ENCODE measurements at places on chromosomes 12 and 14. TPM values are rescaled to one million over a fixed set of nuclear protein-coding genes. Genes with fewer than 3 reads are reported as not detected.

- peaks cover 11% of the 10 kb centered on the region for H3K4me1 ChIP-seq
- H3K36me3 ChIP-seq: no peaks in the 10 kb centered on the region
- no peak overlapping the region for H3K4me3 ChIP-seq
- H3K27ac ChIP-seq: no peak overlapping the region
- DNase-seq: no peak
Observed at GRCh38 chr12:25929142-25929541, 29.3 kb upstream of the RASSF8 start.

DNA sequence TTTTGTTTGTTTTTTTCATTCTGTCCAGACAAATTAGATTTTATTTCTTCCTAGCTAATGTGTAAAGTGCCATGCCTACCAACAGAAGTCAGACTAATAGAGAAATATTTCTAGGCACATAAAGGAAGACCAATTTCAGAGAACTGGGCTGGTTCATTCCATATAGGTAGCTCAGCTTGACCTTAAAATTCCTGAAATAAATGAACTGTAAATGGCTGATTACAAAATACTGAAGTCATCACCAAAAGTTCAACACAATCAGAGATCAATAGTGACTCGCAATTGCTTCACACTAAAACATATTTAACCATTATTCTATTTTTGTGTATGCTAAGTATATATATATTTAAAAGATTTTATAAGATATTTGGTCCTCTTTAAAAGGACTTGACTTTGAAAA is 34.2 kb downstream of the PTPRB start:
- H3K4me1 ChIP-seq: 0 out of 2 replicates have a peak, but pooled peaks cover 5% of the 10 kb centered on the region
- peak; percentile 35 for DNase-seq
- no peak overlapping the region for H3K27ac ChIP-seq

DNA sequence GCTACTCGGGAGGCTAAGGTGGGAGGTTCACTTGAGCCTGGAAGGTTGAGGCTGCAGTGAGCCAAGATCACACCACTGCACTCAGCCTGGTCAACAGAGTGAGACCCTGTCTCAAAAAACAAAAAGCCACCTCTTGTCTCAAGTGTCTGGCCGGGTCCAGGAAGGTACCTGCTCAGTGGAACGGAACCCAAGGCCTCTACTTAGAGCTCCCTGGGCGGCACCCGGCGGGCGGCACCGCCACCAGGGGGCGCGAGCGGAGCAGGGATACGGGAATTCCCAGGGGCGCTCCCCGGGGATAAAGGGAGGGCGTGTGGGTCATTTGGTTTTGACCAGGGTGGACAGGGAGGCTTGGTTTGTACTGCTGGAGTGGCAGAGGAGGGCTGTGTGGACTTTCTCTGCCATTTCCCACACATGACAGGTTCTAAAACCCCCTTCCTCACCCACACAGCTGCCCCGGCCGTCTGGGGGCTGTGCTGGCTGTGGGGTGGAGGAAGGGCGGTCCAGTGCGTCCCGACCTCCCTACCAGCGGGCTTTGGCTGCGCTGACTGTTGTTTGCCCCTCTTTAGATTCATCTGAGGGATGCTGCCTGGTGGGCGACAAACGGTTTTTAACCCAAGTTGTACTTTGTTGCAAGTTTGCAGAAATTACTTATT is 91.4 kb downstream of the SETD3 start:
- H3K27me3 ChIP-seq: no peaks in the 10 kb centered on the region
- no peak overlapping the region for H3K4me3 ChIP-seq
- H3K4me1 ChIP-seq: no peaks in the 10 kb centered on the region

GRCh38 chr12:95258803-95259202 is 41.2 kb downstream of the VEZT start:
- DNase-seq: no peak
- H3K27me3 ChIP-seq: no peaks in the 10 kb centered on the region
- H3K36me3 ChIP-seq: peaks cover 36% of the 10 kb centered on the region

DNA sequence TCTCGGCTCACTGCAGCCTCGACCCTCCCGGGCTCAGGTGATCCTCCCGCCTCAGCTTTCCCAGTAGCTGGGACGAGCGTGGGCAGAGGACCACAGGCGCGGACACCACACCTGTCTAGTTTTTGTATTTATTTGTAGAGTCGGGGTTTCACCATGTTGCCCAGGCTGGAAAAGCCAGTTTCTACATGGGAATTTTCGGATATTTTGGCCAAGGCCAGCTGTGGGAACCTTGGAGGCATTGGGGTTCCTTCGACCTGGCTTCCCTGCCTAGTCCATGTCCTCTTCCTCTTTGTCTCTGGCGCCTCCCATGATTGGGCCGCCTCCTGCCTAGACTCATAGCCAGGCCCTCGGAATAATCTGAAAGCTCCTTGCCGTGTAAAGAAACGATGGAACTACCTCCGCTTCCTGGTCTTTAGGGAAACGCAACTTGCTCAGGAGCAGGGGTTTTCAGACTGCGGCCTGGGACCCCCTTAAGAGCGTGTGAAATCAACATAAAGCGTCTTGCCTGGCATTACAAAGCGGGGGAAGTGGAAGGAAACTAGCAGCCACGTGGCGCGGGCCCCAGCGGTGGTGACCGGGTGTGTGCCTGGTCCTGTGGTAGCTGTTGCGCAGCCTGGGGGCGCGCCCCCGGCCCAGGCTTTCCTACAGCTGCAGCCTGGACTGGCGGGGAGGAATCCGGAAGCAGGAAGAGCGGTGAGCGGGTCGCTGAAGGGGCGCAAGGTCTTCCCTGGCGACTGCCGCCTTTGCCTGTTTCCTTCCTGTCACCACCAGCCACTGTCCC is 1.4 kb upstream of the HSP90AA1 start:
- H3K27ac ChIP-seq: peak overlapping the region; percentile 82
- no peaks in the 10 kb centered on the region for H3K27me3 ChIP-seq
- peak; percentile 69 for DNase-seq
- H3K4me1 ChIP-seq: peaks cover 31% of the 10 kb centered on the region
- peaks cover 31% of the 10 kb centered on the region for H3K36me3 ChIP-seq

DNA sequence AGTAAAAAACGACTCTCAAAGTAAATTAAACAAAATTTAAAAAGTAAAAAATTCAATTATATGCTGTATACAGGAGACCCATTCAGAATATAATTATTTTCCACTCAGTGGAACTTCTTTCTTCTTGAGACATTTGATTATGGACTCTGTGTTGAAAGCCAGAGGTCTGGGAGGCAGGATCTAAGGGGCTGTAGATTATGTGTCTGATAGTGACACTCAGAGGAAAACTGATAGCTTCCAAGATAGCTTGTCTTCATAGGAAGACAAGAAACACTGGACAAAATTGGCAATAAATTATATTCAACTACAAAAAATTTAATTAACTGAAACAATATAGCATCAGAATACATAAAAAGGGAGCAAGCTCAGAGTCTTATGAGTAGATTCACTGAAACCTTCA is 135.8 kb downstream of the KITLG start:
- no peak overlapping the region for H3K27ac ChIP-seq
- H3K4me1 ChIP-seq: no peaks in the 10 kb centered on the region
- no peaks in the 10 kb centered on the region for H3K36me3 ChIP-seq

- peaks cover 8% of the 10 kb centered on the region for H3K4me1 ChIP-seq
- H3K36me3 ChIP-seq: no peaks in the 10 kb centered on the region
- H3K4me3 ChIP-seq: no peak overlapping the region
Observed at GRCh38 chr14:90599339-90599738, 202.5 kb downstream of the CALM1 start.

DNA sequence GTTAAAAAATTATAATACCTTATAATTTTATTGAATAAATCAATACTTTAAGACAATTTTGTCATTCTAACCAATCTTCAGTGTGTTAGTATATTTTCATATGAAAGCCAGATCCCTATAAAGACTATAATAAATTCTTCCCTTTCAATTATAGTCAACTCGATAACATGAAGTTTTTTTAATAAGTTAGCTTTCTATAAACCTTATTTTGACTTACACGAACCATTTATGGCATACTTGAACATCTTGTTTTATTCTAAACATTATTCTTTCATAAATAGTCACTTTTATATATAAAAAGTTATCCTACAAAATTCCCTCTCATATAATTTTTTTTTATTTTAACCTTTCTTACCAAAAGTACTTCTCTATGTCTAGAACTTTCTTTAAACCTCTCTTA is 1002.3 kb downstream of the TMEM121 start:
- no peak for DNase-seq
- no peaks in the 10 kb centered on the region for H3K36me3 ChIP-seq
- H3K4me1 ChIP-seq: no peaks in the 10 kb centered on the region
- peaks cover 10% of the 10 kb centered on the region for H3K27me3 ChIP-seq
- no peak overlapping the region for H3K27ac ChIP-seq

- peak; percentile 64 for DNase-seq
- H3K4me1 ChIP-seq: peaks cover 22% of the 10 kb centered on the region
- H3K27ac ChIP-seq: peak overlapping the region; percentile 80
- H3K4me3 ChIP-seq: no peak overlapping the region
- H3K36me3 ChIP-seq: no peaks in the 10 kb centered on the region
Observed at GRCh38 chr12:13154027-13154538, 42.4 kb upstream of the EMP1 start.

GRCh38 chr12:31807773-31808097 is 78.9 kb upstream of the AMN1 start:
- H3K36me3 ChIP-seq: no peaks in the 10 kb centered on the region
- no peak overlapping the region for H3K27ac ChIP-seq
- DNase-seq: no peak
- no peaks in the 10 kb centered on the region for H3K4me1 ChIP-seq

GRCh38 chr12:20963762-20964161 is 153.3 kb downstream of the SLCO1B3 start:
- no peaks in the 10 kb centered on the region for H3K36me3 ChIP-seq
- H3K4me3 ChIP-seq: no peak overlapping the region

- no peaks in the 10 kb centered on the region for H3K4me1 ChIP-seq
- peaks cover 15% of the 10 kb centered on the region for H3K27me3 ChIP-seq
- no peak overlapping the region for H3K27ac ChIP-seq
Observed at GRCh38 chr12:114667669-114668150, 16.3 kb downstream of the TBX3 start.

GRCh38 chr14:36258241-36258640 is 62.2 kb downstream of the MBIP start:
- H3K4me1 ChIP-seq: no peaks in the 10 kb centered on the region
- H3K27ac ChIP-seq: no peak overlapping the region
- H3K36me3 ChIP-seq: no peaks in the 10 kb centered on the region
- H3K27me3 ChIP-seq: no peaks in the 10 kb centered on the region
- DNase-seq: no peak
- H3K4me3 ChIP-seq: no peak overlapping the region

GRCh38 chr12:57040211-57040610 is 9.7 kb downstream of the MYO1A start:
- no peaks in the 10 kb centered on the region for H3K36me3 ChIP-seq
- peaks cover 72% of the 10 kb centered on the region for H3K27me3 ChIP-seq
- H3K4me1 ChIP-seq: no peaks in the 10 kb centered on the region
- no peak overlapping the region for H3K27ac ChIP-seq

DNA sequence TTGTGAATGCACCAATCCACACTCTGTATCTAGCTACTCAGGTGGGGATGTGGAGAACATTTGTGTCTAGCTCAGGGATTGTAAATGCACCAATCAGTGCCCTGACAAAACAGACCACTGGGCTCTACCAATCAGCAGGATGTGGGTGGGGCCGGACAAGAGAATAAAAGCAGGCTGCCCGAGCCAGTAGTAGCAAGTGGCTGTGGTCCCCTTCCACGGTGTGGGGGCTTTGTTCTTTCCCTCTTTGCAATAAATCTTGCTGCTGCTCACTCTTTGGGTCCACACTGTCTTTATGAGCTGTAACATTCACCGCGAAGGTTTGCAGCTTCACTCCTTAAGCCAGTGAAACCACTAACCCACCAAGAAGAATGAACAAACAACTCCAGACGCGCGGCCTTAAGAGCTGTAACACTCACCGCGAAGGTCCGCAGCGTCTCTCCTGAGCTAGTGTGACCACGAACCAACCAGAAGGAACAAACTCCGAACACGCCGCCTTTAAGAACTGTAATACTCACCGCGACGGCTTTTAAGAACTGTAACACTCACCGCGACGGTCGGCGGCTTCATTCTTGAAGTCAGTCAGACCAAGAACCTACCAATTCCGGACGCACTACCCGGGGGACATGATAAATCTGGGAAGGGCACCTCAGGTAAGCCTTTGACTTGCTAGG is 4.6 kb upstream of the LDHB start:
- H3K4me1 ChIP-seq: no peaks in the 10 kb centered on the region
- no peaks in the 10 kb centered on the region for H3K36me3 ChIP-seq
- 0 out of 2 replicates have a peak overlapping the region, but pooled peaks have one; percentile 36 for H3K27ac ChIP-seq
- peak; percentile 14 for DNase-seq

DNA sequence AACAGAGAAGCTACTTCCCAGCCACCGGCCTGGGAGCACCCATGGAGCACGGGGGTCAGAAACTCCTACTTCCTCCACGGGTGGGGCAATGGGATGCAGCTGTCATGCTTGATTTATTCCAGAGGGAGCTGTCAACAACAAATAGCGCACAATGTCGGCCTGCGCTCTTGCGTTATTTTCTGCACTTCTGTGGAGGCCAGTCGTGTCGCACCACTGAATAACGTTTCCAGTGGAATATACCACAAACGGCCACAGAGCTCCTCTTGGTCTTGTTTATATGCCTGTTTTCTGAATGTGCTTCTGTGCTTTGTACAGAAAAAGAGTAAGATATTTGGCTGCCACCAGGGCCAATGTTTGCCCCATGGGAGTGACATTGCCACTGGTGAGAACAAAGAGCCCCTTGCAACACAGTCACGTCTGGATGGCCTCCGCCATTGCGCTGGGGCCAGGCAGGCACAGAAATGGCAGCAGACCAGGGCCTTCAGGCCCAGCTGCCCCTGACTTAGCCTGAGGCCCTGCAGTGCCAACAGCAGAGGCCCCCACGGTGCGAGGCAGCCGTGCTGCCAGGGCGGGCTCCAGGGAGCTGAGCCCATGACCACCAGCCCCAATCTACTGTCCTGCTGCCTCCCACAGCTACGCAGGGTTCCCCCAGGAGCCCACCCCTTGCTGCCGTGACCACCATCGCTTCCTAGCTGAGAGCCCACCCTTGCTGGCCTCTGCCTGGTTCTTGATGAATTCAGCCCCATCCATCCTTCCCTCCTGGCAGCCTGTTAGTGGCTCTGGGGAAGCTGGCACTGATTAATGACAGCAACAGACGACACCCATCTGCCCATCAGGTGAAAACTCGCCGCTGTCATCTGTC is 28.9 kb upstream of the TMEM179 start:
- no peaks in the 10 kb centered on the region for H3K4me1 ChIP-seq
- DNase-seq: no peak
- H3K36me3 ChIP-seq: no peaks in the 10 kb centered on the region
- H3K27me3 ChIP-seq: peaks cover 96% of the 10 kb centered on the region
- H3K27ac ChIP-seq: no peak overlapping the region

- no peak overlapping the region for H3K4me3 ChIP-seq
- H3K4me1 ChIP-seq: no peaks in the 10 kb centered on the region
- H3K27ac ChIP-seq: no peak overlapping the region
- no peak for DNase-seq
Observed at GRCh38 chr12:57724003-57724935, 14.3 kb downstream of the AGAP2 start.

GRCh38 chr14:21278632-21279031 is 1.3 kb upstream of the RPGRIP1 start:
- no peak overlapping the region for H3K4me3 ChIP-seq
- no peaks in the 10 kb centered on the region for H3K36me3 ChIP-seq
- H3K4me1 ChIP-seq: no peaks in the 10 kb centered on the region
- DNase-seq: no peak

- H3K4me3 ChIP-seq: no peak overlapping the region
- H3K36me3 ChIP-seq: no peaks in the 10 kb centered on the region
- H3K27me3 ChIP-seq: no peaks in the 10 kb centered on the region
- no peak for DNase-seq
Observed at GRCh38 chr12:76265424-76266180, 82.6 kb downstream of the BBS10 start.

The SIX6 gene
- not detected for total RNA-seq

The NXPH4 gene
- total RNA-seq: 20.3 TPM

The SDSL gene
- total RNA-seq: 26.6 TPM

The TOGARAM1 gene
- 9.2 TPM for total RNA-seq

The NTS gene
- total RNA-seq: not detected

The SPIC gene
- total RNA-seq: not detected

The AMIGO2 gene
- 46.3 TPM for total RNA-seq

The IL26 gene
- total RNA-seq: not detected

The KERA gene
- total RNA-seq: not detected

The B4GALNT3 gene
- total RNA-seq: 8.0 TPM

The PTCSC3 gene
- not detected for total RNA-seq

The RIN3 gene
- total RNA-seq: 13.4 TPM

The SYCP3 gene
- not detected for total RNA-seq

Data from PC-9 (cell line).